Ureter (tissue), 1 donor: ENCODE measurements at places on chromosomes 12 and 14. TPM values are rescaled to one million over a fixed set of nuclear protein-coding genes. Genes with fewer than 3 reads are reported as not detected.
A peak's percentile ranks its signal among the peaks of the same experiment; 100 is the strongest.

DNA sequence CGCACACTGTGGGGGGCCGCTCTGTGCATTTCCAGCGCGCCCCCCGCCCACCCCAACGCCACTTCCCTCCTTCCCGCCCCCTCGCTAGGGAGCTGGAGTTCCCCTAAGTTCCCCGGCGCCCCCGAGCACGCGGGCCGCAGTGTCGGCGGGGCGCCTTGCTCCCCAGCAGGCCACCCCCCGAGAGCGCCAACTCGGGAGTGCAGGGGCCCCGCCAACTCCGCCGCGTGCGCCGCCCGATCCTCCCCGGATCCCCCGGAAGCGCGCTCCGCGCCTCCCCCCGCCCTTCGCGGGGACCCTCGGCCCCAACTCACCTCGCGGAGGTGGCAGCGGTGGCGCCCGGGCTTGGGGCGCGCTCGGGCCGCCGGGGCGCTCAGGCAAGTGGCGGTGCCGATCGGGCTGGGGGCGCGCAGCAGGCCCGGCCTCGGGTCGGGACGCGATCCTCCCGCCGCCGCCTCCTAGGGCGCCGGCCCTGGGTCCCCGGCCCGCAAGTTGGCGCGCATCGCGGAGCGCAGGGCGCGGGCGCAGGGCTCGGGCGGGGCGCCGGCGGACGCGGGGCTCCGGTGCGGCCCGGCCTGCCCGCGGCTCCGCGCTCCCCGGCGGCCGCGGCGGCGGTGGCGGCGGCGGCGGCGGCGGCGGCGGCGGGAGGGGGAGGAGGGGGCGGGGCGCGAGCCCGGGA lies at the start of gene NCOR2:
NCOR2 (minus strand) TSS at position 616 of the 676 bp plus-strand sequence. CDS start 72,361 bp downstream, outside the sequence.
- no peak for DNase-seq

GRCh38 chr14:42556551-42556950 lies 949.9 kb downstream of the LRFN5 start:
- no peak for DNase-seq

The OVCH1 gene
- 0.18 TPM for total RNA-seq

DNA sequence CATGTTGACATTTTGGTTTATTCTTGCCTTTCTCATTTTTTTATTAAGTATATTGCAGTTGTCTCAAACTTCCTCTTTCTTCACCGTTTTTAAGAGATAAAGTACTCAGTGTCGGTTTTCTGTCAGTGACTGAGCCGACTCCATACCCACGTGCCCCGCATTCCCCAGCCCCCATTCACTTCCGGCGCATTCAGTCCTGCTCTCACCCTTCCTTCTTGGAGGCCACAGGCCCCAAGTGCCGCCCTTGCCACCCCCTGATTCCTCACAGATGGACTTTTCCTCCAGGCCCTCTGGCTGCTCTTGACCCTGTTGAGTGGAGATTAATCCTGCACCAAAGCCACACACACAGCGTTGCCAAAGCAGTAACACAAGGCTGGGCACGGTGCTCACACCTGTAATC lies 19.1 kb upstream of the DNAH10 start:
- no peak for DNase-seq

The NRIP2 gene
- total RNA-seq = 3.6 TPM

The FOXG1 gene
- not detected for total RNA-seq

The FAM222A gene
- 0.73 TPM for total RNA-seq

DNA sequence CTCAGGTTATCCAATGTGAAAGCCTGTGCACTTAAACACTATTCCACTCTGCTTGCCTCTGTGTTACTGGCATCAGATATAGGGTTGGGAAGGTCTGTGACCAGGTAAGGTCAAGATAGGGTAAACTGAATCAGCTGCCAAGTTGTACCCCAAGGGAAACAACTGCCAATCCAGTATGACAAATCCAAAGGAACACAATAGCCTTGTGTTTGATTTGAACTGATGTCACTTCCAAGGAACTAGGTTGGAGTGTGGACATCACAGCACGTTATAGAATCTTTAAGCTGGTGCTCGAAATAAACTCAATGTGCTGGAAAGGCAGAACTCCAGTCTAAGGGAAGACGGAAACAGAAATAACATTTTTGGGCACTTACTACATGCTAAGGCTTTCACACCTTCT lies 223.4 kb upstream of the BTG1 start:
- DNase-seq = no peak

DNA sequence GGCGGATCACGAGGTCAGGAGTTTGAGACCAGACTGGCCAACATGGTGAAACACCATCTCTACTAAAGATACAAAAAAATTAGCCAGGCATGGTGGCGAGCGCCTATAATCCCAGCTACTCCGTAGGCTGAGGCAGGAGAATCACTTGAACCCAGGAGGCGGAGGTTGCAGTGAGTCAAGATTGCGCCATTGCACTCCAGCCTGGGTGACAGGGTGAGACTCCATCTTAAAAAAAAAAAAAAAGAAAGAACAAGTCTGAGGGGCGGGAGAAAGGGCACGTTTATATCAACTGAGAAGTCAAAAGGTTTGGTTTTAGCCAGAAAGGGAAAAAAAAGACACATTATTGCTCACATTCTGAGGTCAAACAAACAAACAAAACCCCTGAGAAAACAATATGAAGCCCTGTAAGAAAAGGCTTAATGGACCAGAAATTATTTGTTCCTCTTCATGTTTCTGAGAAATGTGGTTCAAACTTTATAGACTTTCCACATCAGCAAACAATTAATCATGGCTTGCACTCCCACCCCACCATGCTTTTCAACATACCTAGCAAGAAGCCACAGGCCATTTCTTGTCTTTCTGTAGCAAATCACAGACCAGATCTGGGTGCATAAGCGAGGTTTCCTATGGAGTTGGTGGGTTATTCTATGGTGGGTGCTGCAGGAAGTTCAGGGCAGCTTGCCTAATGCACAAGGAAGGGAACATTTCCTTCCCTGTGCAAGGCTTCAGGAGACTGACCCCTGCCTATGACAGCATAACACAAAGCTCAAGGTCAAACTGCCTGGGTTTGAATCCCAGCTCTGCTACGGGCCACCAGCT lies 80.1 kb downstream of the SSPN start:
- DNase-seq = no peak

The GPR84 gene
- 0.34 TPM for total RNA-seq

- DNase-seq = no peak
Observed at GRCh38 chr12:124179936-124180607, 114.8 kb upstream of the RFLNA start.

GRCh38 chr12:43111608-43112007 lies 440.4 kb downstream of the ADAMTS20 start:
- no peak for DNase-seq

The CCDC184 gene
- 5.6 TPM for total RNA-seq

DNA sequence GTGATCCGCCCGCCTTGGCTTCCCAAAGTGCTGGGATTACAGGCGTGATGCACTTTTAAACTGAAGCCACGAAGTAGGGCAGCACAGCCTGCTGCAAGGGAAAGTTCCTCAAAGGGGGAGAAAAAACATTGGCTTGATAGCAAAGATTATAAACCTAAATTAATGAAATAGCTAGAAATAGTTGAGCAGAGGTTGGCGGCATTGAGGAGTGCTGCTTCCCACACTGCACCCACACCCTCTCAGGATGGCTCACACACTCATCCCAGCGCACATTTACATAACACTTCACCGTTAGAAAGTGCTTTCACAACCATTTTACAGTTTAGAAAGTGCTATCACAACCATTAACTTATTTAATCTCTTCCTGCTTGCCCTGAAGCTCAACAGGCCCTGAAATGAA lies 44.4 kb upstream of the TCL1A start:
- DNase-seq = no peak

The DHRS7 gene
- 59.6 TPM for total RNA-seq

DNA sequence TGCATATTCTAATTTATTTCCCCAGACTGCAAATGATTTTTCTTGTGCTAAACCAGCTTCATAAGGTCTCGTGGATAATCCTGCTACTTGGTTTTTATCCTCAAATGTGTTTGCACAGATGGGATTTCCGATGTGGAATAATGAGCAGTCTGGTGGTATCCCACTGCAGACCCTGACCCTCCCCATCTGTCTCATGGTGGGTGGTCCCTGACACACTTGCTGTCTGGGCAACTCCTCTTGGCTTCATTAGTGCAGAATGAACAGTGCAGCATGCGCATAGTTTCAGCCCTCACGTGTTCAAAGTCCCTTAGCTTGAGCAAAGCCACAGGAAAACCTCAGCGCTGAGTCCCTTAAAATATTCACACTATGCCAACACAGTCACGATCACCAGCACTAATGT lies 996.5 kb downstream of the AACS start:
- DNase-seq = no peak

DNA sequence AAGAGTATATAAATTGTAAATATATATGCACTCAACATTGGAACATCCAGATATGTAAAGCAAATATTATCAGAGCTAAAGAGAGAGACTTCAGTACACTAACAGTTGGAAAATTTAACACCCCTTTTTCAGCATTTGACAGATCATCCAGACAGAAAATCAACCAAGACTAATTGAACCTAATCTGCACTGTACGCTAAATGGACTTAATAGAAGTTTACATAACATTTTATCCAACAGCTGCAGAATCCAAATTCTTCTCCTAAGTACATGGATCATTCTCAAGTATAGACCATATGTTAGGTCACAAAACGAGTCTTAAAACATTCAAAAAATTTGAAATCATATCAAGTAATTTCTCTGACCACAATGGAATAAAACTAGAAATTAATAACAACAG lies 229.1 kb upstream of the CLEC14A start:
- DNase-seq = no peak

DNA sequence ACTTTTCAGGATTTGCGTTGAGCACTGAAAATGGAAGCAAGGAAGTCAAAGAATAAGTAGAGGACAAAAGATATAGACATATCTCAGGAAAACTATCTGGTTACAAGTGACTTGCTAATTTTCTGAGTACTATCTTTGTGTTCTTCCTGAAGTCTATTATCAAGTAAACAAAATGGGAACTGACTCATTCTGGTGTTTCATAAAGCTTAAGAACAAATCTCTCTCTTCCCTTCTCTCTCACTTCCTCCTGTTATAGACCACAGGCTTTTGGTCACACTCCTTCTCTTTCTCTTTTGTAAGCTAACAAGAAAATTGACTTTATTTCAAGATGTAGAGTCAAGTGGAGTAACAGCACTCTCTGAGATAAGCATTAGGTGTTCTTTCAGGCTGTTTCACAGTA lies 406.6 kb upstream of the SYT1 start:
- no peak for DNase-seq

DNA sequence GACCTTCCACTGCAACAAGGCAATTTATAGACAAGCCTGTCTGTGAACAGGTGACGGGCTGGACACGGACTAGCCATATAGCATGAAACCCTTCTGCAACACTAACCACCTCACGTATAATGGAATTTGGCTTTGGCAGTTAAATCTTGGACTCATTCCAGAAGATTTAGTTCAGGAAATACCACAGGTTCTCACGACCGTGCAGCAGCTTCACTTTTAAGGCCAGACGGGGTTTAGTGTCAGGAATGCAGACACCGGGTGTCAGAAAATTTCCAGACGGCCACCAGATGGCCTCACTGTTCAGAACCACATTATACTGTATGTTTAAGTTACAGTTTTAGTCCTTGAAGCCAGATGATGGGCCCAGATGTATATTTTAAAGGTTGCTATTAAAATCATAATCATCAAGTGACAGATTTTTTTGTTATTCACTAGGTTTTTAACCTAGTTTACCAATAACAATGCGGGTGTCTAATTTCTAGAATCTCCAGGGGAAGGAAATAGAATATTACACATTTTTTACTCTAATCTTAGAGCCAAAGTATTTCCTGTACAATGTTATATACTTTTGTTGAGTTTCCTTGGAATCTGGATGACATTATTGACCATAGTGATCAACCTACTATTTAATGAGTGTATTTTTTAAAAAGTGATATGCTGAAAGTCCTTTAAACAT lies 90.5 kb upstream of the TMPO start:
- DNase-seq = peak; percentile 69

The SLC6A13 gene
- total RNA-seq = not detected

DNA sequence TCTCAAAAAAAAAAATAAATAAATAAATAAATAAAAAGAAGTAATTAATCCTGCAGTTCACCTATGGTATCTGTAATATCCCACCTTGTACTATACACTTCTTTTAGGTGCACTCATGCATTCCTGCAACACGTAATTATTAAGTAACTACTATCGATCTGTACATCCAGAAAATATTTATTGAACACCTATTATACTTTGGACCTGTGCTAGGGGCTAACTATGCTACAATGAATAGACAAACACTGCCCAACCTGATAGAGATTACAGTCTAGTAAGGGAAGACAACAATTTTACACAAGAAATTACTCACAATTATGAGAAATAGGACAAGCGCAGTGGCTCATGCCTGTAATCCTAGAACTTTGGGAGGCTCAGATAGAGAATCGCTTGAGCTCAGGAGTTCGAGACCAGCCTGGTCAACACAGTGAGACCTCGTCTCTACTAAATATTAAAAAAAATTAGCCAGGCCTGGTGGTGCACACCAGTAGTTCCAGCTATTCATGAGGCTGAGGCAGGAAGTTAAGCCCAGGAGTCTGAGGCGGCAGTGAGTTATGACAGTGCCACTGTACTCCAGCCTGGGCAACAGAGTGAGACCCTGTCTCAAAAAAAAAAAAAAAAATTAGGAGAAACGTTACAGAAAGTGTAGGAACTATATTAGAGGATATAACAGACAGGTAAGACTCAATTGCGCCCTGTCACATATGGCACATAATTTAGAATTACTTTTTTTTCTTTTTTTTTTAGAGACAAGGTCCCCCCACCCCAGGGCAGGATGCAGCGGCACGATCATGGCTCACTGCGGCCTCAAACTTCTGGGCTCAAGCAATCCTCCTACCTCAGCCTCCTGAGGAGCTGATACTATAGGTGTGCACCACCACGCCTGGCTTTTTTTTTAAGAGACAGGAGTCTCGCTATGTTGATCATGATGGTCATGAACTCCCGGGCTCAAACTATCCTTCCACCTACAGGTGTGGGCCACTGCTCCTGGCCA lies 1.2 kb downstream of the NRDE2 start:
- DNase-seq = no peak

- no peak for DNase-seq
Observed at GRCh38 chr14:52244328-52244727, 23.2 kb upstream of the PTGDR start.

DNA sequence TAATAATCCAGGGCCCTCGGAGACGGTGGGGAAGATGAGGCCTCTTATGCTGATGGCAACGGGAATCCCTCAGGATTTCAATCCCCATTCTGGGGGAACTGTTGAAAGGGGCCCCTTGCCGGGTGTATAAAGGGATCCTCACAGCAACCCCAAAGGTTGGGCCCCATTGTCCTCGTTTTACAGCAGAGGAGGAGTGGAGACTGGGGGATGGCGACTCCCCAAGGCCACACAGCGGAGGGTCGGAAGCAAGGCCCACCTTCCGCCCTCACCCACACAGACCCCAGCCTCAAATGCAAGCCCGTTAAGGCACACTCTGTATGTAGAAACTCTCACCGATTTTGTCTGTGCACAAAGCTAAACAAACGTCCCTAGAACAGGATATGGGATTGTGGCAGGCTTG lies 327.9 kb upstream of the DIO3 start:
- DNase-seq = no peak

- DNase-seq = no peak
Observed at GRCh38 chr14:93003945-93004698, 81.2 kb downstream of the CHGA start.
